ENCODE measurements at places on chromosomes 1 and 21.

GRCh38 chr1:232940262-232940661 lies 10.1 kb upstream of the NTPCR start:
- no peak for DNase-seq

DNA sequence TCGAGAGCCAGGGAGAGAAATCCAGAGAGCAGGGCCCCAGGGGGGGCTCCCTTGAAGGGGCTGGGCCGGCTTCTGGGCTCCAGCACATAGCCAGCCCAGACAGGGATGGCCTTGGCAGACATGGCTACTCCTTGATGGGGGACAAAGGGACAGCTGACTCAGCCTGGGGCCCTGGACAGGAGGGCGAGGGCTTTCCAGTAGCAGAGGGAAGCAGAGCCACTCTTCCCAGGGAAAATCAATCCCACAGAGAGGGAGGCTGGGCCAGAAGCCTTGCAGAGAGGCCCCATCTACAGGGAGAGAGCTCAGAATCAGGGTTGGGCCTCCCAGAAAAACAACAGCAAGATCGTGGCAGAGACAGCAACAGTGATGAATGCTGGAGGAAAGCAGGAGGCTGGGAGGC lies 15.6 kb downstream of the IGFN1 start:
- DNase-seq: no peak

- DNase-seq: no peak
These were observed 27.9 kb downstream of the LRRC8B start for GRCh38 chr1:89552471-89553081.

GRCh38 chr21:31265366-31266013 lies 78.6 kb downstream of the TIAM1 start:
- DNase-seq: no peak

- DNase-seq: no peak
These were observed 19.4 kb downstream of the JAK1 start for GRCh38 chr1:64946916-64947315.

- DNase-seq: no peak
These were observed 639.7 kb downstream of the LMO4 start for GRCh38 chr1:87968197-87968955.

DNA sequence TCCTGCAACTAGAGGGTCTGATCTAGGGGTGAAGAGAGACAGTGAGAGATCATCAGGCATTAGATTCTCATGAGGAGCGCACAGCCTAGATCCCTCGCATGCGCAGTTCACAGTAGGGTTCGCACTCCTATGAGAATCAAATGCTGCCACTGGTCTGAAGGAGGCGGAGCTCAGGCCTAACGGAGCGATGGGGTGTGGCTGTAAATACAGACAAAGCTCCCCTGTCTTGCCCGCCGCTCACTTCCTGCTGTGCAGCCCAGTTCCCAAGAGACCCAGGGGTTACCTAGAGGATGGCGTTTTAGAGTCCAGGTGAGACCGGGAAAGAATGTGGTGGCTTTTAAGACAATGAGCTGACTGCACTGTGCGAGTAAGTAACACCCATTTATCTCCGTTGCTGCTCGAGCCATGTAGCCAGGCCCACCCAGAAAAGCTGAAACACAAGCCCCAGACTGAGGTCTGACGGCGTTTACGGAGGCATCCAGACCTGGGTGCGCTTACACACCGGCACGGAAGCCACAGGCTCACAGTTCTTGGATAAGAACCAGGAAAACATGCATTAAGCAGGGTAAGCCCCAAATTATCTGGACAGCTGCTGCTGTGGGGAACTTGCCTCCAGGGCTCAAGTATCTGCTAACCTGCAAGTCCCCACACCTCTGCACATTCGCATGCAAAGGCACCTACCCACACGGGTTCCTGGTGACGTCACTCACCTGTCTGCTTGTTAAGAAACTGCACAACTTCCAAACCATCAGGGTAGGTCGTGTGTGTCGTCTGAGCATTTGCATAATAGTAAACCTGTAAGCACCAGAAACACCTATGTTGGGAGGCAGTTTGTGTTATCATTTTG lies 12.5 kb downstream of the TCP10L start:
- no peak for DNase-seq

GRCh38 chr1:175434283-175434860 lies 241.8 kb upstream of the KIAA0040 start:
- DNase-seq: peak; percentile 13

GRCh38 chr21:45335761-45336534 lies 48.3 kb upstream of the POFUT2 start:
- no peak for DNase-seq

DNA sequence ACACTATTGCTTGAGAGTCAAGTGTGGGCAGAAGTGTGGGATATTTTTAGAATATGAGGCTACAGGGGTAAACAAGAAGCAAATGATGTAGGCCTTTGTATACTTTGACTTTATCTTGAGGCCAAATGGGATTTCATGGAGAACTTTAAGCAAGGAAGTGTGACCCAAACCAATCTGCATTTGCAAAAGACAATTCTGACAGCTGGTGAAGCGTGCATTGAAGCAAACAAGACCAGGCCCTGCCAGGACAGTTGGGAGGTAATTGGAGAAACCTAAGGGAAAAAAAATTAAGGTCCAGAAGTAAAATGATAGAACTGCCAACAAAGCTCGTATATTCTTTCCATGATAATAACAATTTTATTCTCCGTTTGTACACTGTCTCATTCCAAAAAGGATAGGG lies 168.3 kb downstream of the TM2D1 start:
- no peak for DNase-seq

DNA sequence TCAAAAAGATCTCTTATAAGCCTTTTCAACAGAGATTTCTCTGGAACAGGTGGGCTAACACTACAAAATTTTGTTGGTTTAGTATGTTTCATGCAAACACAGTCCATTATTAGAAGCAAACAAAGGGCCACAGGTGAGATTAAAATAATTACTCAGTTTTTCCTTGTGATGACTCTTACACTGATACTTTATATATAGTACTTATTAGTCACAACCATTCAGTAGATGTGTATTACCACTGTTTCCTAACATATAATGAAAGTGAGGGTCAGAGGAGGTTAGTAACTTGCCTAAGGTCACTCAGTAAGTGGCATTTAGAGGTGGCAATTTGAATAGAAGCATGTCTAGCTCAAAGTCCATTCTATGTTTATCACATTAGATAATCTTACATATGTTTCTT lies 44.2 kb downstream of the CYYR1 start:
- DNase-seq: no peak

DNA sequence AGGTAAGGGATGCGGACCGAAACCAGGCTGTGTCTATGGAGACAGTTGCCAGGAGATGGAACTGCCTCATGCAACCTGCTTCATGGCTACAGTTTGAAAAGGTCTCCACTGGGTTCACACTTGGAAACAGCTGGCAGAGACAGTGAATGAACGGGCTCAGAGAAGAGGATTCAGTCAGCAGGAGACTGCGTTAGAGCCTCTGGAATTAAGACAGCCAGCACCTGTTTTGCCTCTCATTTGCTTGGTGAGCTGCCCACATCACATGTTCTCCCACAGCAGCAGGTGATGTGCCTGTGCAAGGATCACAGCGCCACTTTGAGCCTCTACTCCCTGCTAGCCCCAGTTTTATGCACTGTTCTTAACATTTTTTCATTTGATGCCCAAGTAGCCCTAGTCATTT lies 321.0 kb downstream of the PLPP3 start:
- no peak for DNase-seq

GRCh38 chr1:69711190-69711930 lies 143.6 kb downstream of the LRRC7 start:
- DNase-seq: no peak

- DNase-seq: no peak
These were observed 80.0 kb downstream of the CAMK2N1 start for GRCh38 chr1:20405893-20406604.

GRCh38 chr1:67952071-67952470 lies 98.4 kb downstream of the DIRAS3 start:
- no peak for DNase-seq

- DNase-seq: no peak
These were observed 646.0 kb upstream of the TMPRSS15 start for GRCh38 chr21:19049567-19049966.

- DNase-seq: no peak
These were observed 92.6 kb downstream of the TPR start for GRCh38 chr1:186282466-186282865.

- DNase-seq: no peak
These were observed 90.6 kb downstream of the SDCCAG8 start for GRCh38 chr1:243346468-243346867.

- no peak for DNase-seq
These were observed 77.6 kb upstream of the SAMD13 start for GRCh38 chr1:84223751-84224432.

- DNase-seq: no peak
These were observed 1.1 kb upstream of the YBX1 start for GRCh38 chr1:42680921-42681683.

GRCh38 chr21:33383056-33383888 lies 19.9 kb upstream of the IFNGR2 start:
- peak; percentile 46 for DNase-seq

DNA sequence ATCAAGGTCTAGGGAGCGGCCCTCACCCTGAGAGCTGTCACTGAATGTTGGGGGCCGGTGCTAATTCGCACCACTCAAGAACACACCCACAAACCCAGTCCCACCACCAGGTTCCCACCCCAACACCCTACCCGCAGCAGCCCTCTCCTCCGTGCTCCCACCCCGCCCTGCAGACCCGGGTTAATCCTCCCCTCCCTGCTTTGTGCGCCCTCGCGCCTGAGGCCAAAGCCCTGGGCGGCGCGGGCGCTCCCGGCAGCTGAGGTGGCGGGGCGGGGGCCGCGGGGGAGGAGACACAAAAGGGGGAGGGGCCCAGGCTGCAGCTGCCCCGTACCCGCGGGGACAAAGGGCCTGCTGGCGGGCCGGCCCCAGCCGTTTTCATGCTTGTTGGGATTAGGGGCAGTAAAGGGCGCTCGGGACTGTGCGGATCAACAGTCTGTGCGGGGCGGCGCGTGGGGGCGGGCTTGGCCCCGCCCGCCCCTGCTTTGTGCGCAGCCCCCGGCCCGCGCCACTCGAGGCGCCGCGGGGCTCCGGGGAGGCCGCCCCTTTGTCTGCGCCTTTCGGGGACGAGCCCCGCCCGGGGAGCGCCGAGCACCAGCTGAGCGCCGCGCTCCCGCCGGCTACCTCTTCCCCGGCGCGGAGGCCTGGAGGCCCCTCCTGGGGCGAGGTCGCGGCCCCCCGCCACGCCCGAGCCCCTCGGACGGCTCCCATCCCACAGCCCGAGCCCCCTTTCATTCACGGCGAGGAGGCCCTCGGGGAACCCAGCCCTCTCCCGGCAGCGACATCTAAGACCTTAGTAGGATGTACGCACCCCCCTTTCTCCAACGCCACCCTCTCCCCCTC lies 10.9 kb downstream of the C1orf216 start:
- DNase-seq: no peak

- DNase-seq: no peak
These were observed 44.6 kb downstream of the SUSD4 start for GRCh38 chr1:223319398-223319797.

DNA sequence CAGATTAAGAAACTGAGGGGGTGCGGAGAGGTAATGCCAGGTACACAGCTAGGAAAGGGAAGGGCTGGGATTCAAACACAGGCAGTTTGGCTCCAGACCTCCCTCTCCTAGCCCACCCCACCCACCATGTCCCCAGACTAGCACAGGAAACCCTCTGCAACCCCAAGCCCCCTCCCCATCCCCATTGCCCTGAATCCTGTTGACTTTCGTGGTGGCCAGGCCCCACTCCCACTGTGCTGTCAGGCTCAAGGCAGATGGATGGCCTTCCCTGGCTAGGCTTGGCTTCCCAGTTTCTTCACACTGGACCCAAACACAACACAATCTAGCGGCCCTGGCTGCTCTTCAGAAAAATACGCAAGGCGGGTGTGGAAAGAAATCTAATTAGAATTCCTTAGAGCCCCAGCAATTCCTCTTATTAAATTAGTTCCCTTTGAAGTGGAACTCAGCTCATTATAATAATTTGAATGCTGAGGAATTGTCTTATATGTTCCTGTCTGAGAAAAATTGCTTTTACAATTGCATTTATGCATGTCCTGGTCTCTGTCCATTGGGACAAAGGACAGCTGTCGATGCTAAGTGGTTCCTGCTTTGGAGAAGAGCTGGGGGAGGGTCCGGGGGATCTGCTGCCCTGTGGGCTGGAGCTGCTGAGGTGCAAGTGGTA lies 97.4 kb downstream of the SYF2 start:
- no peak for DNase-seq

DNA sequence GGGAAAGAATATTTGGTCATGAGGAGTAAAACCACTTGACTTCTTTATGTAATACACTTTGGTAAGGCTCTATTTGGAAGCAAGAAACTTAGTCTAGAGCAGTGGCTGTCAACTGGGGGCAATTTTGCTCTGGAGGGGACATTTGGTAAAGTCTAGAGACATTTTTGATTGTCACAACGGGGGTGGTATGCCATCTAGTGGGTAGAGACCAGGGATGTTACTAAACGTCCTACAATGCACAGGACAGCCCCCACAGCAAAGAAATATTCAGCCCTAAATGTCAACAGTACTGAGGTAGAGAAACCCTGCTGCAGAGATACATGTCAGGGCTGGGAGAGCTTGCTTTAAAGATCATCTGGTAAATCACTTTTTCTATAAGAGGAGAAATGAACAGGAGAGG lies 13.5 kb downstream of the FUCA1 start:
- DNase-seq: no peak

GRCh38 chr1:174954073-174954460 lies 45.7 kb upstream of the CACYBP start:
- DNase-seq: no peak

DNA sequence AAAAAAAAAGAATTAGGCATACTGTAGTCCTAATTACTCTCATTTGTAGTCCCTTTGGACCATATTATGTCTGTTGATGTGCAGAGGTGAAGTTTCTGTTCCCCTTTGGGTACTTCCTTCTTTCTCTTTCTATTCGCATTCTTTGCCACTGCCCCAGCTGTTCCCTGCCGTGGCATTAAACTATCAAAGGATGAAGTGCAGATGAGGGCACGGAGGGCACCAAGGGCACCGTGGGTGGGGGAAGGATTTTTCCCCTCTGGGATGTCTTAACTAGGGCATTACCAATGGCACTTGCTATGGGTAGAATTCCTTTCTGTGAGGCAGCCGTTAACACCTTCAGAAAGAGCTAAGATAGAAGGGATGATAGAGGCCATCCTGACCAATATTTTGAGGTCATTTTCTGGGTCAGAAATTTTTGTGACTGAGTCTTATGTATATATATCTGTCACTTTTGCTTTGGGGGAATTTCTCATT lies 4.9 kb upstream of the MAPKAPK2 start:
- no peak for DNase-seq

DNA sequence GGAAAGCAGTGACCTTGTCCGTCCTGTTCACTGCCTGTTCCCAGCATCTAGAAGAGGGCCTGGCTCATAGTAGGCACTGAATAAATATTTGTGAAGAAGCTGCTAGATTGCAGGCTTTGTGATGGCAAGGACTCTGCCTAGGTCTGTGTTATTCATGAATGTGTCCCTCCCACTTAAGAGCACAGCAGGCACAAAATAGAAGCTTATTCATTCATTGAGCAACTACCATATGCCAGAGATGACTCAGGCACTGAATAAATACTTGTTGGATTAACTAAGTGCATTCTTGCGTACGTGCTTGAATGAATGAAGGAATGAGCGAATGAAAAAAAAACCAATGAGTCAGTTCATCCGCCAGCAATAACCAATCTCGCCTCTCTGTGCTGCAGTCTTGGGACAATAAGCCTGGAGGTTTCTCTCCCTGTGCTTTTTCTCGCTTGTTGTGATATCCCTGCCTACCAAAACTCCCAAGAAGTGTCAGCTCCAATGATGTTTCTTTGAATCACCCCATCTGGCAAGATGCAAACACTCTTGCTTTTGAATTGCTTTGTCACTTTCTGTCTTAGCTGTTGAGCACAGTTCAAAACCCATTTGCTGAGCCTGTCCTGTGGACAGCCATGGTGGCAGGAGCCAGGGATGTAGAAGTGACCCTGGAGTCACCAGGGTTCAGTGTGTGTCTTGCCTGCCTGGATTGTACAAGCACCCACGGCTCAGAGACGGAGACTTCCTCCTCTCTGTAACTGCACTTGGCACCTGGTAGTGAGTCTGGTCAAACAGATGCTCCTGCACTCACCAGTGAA lies 143.9 kb downstream of the KAZN start:
- no peak for DNase-seq
